ENCODE measurements at places on chromosomes 5 and 9. TPM values are rescaled to one million over a fixed set of nuclear protein-coding genes. Genes with fewer than 3 reads are reported as not detected.

The RABL6 gene
- 73.0 TPM for polyA plus RNA-seq

The LRRC19 gene
- polyA plus RNA-seq, result not detected

GRCh38 chr9:120890320-120891244, 13.6 kb upstream of the PHF19 start:
- no peaks in the 10 kb centered on the region for H3K36me3 ChIP-seq
- no peak overlapping the region for H3K4me3 ChIP-seq
- H3K27me3 ChIP-seq, result no peaks in the 10 kb centered on the region

DNA sequence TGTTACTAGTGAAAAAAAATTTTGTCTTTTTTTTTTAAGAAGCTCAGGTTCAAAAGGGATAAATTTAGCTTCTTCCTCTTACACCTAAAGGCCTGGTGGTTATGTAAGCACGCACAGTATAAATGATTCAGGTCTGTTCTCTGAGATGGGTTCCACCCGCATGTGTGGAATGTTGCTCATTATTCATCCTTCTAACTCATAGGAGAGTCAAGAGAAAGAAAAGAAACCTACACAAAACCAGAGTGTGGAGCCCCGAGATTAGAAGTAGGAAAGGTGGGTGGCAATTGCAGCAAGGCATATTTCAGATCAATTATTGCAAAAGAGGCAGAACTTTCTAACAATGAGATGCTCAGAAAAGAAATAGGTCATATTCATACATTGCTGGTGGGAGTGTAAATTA, 13.5 kb downstream of the PLAC8L1 start:
- no peaks in the 10 kb centered on the region for H3K36me3 ChIP-seq
- H3K27ac ChIP-seq, result no peak overlapping the region
- DNase-seq, result no peak
- no peak overlapping the region for H3K4me3 ChIP-seq

DNA sequence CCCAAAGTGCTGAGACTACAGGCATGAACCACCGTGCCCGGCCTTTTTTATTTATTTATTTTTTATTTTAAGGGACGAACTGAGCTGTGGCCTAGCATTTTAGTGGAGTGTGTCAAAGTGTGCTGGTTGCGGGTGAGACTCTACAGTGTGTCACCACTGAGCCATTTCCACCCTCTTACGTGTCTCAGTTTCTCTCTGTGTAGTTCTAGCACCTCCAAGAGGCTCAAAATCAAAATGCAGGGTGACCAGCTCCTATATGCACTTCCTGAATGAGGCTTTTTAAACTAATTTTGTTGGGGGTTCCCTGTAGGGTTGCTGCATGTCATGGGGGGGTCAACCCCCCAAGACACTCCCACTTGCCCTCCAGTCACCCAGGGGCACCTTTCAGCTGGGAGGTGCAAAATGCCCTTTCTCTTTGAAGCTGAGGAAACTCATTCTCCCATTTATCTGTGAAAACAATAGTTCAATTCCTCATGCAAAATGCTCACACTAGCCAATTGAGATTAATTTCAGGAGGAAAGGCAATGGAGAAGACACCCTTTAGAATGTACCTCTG, 69.3 kb downstream of the COL15A1 start:
- no peaks in the 10 kb centered on the region for H3K4me1 ChIP-seq
- H3K27ac ChIP-seq, result no peak overlapping the region
- no peaks in the 10 kb centered on the region for H3K36me3 ChIP-seq
- H3K4me3 ChIP-seq, result no peak overlapping the region

The STPG3 gene
- polyA plus RNA-seq, result not detected

- H3K27me3 ChIP-seq, result no peaks in the 10 kb centered on the region
- H3K4me1 ChIP-seq, result peaks cover 23% of the 10 kb centered on the region
- H3K36me3 ChIP-seq, result no peaks in the 10 kb centered on the region
- peak within 1 kb of the TSS; percentile 54 for H3K27ac ChIP-seq
Observed at GRCh38 chr5:127649018-127649439, at the start of gene CTXN3. Gene CTXN3 (plus strand): TSS chr5:127649082. CDS start chr5:127657522, 8,440 bp downstream.

The TOR2A gene
- 4.6 TPM for polyA plus RNA-seq

DNA sequence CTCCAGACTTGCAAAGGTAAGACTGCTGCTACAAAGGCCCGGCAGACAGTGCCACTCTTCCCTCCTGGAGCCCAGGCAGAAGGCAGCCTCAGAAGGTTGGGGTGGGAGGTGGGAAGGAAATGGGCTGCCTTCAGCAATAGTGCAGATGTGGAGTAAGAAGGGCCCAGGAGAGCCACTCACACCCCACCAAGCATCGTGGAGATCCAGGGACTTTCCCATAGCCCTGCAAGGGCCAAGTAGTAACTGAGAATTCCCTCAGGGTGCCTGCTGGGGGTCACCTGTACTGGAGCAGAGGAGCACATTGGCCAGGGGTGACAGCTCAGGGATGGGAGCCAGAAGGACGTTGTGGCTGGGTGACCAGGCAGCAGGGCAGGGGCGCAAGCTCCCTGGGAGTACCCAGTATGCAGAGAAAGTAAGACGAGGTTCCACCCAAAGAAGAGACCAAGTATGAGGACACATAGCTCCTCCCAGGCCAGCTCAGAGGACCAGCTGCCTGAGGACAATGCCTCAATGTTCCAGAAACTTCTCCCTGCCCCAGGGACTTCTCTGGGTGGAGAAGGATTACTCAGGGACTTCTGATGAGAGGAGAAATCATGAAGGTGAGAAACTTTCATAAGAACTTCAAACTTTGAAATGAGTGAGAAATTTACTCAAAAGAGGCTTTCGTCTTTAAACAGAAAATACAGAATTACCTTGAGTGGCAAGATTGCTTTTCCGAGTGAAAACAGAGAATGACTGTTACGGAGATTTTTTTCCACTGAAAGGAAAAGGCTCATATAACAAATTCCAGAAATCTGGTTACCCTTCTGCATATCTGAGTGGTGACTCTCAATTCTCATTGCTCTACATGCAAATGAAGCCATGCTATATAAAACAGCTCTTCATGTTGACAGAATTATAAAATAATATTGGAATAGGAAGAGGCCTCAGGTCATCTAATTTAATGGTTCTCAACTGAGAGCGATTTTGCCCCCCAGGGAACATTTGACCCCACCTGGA, 87.9 kb upstream of the TRIO start:
- no peak overlapping the region for H3K27ac ChIP-seq
- H3K4me3 ChIP-seq, result no peak overlapping the region
- H3K4me1 ChIP-seq, result no peaks in the 10 kb centered on the region
- no peaks in the 10 kb centered on the region for H3K27me3 ChIP-seq
- no peaks in the 10 kb centered on the region for H3K36me3 ChIP-seq
- no peak for DNase-seq

All from psoas muscle (tissue), 8 donors.